ENCODE measurements at places on chromosomes 13 and 19. TPM values are rescaled to one million over a fixed set of nuclear protein-coding genes. Genes with fewer than 3 reads are reported as not detected.

Gene SYNE4
- total RNA-seq, result 0.59 TPM

Gene JAK3
- total RNA-seq, result 98.6 TPM

Gene CABP5
- total RNA-seq, result 0.79 TPM

- DNase-seq, result no peak
Observed at GRCh38 chr13:50509167-50509566, 334.3 kb downstream of the DLEU7 start.

- DNase-seq, result peak; percentile 95
Observed at GRCh38 chr19:38233740-38234251, 9.8 kb upstream of the DPF1 start.

DNA sequence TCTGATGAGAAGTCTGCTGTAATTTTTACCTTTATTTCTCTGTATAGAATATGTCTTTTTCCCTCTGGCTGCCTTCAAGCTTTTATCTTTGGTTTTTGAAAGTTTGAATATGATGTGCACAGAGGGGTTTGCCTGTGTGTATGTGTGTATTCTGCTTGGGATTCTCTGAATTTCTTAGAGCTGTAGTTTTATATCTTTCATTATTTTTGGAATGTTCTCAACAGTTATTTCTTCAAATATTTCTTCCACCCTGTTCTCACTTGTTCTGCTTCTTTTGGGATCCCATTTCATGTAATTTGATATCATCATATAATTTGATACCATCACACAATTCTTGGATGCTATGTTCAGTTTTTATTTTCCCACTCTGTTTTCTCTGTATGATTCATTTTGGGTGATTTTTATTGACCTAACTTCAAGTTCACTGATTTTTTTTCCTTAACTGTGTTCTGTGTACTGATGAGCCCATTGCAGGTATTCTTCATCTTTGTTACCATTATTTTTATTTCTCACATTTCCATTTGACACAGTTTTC, 7.5 kb downstream of the COG3 start:
- DNase-seq, result no peak

GRCh38 chr13:44306371-44307192, 67.0 kb upstream of the SERP2 start:
- no peak for DNase-seq

All from spleen (tissue), 13 donors.